ENCODE measurements at places on chromosomes 13 and 19.
A peak's percentile ranks its signal among the peaks of the same experiment; 100 is the strongest.

DNA sequence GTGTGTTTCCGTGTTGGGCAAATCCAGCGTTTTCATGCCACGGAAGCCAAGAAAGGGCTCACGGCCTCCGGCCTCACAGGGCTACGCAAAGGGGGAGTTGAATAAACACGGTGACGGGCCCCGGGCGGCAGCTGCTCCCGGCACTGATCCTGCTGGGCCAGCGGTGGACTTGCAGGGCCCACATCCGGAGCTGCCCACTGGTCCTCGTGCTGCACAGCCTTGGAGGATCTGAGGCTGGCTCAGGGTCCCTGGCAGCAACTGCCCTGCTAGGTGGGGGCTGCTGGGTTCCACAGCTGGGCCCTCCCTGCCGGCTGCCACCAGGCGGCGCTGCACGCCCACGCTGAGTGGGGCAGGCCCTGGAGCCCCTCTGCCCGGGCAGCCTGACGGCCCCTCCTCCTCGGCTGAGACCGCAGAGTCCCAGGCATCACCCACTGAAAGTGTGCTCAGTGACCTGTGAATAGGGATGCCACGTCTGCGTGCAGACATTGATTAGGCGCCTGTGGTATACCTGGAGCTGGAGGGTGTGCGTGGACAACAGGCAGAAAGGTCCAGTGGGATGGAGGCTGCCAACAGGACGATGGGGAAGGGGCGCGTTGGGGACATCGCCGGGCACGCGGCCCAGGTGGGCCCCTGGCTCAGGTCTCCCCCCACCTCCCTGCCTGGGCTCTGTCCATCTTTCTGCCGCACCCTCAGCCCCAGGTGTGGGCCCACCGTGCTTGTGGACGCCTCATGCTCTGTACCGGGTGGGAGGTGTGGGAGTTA lies 5.3 kb upstream of the HCN2 start:
- DNase-seq, result peak; percentile 72

GRCh38 chr13:71536201-71536600 lies 330.8 kb downstream of the DACH1 start:
- DNase-seq, result no peak

DNA sequence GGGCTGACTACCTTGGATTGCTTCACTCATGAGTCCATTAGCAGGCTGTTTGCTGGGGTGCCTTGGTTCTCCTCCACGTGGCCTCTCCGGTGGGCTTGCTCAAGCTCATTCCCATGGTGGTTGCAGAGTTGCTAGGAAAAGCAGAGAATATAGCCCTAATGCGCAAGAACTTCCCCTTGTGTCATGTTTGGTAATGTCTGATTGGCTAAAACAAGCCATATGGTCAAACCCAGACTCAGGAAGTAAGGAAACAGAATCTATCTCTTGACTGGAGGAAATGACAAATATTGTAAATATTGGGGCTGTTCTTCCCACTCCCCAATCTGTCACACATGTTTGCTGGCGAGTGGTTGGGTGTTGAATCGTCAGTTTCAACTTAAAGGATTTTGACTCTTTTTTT lies 12.1 kb downstream of the NFILZ start:
- no peak for DNase-seq

DNA sequence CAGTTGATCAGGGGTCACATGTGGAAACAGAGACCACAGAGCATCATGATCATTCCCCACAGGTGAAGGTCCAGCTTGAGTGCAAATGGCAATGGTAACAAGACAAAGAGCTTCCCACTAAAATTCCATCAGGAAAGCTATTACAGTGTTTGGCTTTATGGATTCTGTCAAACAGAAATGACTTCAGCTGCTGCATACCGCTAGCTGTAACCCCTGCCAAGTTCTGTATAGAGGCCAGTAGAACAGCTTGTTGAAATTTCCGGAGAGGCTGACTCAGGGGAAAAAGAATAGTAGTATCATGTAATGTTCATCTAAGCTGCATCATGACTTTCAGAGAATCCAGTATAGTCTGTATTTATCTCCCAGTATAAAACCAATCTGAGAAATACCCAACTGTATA lies 1704.7 kb downstream of the SLITRK5 start:
- no peak for DNase-seq

DNA sequence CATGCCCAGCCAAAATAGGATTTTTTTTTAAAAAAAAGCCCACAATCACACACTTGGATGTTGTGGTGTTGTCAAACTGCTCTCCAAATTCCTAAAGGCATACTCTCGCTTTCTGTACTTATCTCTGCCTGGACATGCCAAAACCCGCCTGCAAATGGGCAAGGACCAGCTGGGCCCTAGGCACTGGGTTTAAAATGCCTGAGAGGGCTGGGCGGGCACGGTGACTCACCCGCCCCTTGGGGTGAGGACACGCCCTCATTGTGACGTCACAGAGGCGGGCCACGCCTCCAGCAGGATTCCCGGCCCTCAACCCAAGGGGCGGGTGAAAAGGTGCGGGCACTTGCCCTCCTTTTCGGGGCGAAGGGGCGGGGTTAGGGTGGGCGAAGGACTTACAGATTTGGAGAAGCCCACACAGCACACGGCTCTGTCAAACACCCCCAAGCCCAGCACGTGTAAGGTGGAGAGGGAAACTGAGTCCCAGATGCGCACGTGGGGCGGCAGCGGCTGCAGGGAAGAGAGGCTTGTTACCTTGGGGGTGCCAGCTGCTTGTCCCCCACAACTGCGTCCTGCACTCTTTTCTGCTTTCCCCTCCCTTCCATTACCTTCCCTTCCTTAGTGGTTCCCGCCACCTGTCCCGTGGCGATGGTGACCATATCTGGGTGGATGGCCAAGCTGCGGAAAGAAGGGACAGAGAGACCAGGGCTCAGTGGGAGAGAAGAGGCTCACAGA lies 6.6 kb downstream of the EML2 start:
- DNase-seq, result no peak

GRCh38 chr13:47326061-47326460 lies 429.2 kb upstream of the HTR2A start:
- DNase-seq, result no peak

DNA sequence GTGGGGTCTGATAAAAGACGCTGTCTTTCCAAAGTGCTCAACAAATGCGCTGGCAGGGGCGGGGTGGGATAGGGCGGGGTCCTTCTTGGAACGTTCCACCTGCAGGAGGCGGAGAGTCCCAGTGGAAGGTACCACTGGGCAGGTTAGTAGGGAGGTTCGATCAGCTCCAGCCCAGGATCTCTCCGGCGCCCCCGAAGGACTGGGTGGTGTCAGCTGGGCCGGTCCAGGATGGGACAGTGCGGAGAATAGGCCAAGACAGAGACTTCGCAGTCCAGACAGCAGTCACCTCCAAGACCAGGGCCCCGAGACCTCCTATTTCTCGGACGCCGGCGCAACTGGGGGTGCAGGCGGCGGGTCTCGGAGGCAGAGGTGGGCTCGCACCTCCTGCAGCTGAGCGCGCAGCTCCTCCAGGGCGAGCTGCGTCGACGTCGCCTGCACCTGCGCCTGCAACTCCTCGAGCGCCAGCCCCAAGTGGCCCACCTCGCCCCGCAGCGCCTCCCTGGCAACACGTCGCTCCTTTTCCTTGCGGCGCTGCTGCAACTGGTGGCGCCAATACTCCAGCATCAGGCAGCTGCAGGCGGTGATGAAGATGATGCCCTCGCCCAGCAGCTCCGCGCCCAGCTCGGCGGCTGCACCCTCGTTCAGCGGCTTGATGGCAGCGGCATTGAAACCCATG lies 21.6 kb downstream of the VASP start:
- peak; percentile 41 for DNase-seq
